ENCODE measurements at places on chromosomes 1 and 21.

GRCh38 chr21:36463991-36464390, 15.9 kb downstream of the CLDN14 start:
- no peak for DNase-seq

GRCh38 chr1:29518183-29518835, 282.0 kb downstream of the PTPRU start:
- no peak for DNase-seq

- peak; percentile 24 for DNase-seq
These were observed 138.1 kb upstream of the KIF26B start for GRCh38 chr1:245016700-245017099.

DNA sequence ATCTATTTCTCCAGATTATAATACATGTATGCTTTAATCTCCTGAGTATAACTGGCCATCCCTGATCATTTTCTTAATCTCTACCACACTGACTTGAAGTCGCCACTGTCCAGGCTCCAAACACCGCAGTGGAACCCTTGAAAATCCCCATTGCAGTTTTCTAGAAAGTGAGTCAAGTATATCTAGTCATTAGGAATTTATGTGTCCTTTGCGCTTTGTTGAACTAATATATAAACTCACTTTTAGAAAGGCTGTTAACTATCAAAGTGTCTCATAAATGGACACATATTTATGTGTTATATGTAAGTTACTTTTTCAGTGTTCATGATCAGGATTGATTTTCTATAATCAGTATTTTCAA, 211.5 kb downstream of the PATJ start:
- no peak for DNase-seq

GRCh38 chr1:164668491-164669400, 109.8 kb downstream of the PBX1 start:
- no peak for DNase-seq

DNA sequence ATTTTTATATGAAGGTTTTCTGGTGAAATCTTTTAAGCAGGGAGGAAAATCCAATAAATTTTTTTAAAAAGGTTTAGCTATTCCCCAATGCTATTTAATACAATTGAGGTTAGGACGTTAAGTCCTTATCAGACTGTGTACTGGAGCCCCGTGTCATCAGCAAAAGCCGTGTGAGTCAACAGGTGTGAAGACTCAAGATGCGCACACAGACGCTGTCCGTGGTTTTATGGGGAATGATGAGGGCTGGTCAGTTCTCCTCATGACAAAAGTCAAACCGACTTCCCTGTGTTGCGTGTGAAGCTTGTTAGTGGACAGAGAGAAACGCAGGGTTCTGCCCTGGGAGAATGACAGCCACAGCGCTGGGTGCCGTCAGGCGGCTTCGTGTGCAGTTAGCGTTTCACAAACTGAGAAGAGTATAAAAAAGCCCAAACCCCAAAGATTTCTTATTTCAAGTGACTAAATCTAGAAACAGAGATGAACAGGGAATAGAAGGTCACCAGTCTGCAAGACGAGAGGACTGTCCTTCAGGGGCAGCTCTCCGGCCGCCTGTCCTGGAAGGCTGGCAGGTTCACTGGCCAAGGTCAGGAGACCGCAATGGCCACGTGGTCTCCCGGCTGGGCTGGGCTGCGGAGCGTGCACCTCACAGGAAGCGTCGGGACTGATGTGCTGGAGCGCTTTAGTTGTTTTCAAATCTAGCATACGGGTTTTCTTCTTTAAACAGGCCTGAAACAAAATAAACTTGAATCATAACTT, 22.4 kb downstream of the PTTG1IP start:
- no peak for DNase-seq

- no peak for DNase-seq
These were observed 90.0 kb upstream of the TLR5 start for GRCh38 chr1:223233019-223233409.

GRCh38 chr1:201585093-201585483, 46.2 kb downstream of the NAV1 start:
- no peak for DNase-seq

DNA sequence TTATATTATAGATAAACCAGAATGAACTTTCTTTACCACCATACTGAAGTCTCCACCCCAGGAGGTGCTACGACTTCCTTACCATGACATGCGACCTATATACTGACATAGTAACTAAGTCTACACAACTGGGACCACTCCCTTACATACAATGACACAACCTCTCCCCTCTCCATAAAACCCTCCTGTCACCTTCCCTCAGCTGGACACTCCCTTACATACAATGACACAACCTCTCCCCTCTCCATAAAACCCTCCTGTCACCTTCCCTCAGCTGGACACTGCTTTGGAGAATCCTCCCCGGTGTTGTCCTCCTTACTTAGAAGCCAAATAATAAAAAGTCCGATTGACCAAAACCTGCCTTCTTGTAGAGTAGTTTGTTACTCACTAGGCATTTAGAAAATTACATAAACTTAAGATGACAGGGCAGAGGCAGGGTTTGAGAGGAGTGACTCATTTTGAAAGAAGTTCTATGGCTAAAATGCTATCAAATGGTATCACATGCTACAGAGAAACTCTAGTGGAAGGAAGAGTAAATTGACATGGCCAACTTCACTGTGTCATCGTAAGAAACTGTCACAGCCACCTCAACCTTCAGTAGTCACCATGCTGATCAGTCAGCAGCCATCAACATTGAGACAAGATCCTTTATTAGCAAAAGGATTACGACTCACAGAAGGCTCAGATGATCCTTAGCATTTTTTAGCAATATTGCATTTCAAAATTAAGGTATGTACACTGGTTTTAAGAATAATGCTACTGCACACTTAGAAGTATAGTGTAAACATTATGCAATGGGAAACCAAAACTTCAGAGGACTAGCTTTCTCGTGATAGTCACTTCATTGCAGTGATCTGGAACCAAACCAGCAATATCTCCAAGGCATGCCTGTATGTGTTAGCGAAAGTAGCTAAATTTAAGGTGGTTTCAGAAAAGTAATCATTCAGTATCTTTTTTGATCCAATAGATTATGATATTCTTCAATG, 56.4 kb downstream of the AHCTF1 start:
- no peak for DNase-seq

DNA sequence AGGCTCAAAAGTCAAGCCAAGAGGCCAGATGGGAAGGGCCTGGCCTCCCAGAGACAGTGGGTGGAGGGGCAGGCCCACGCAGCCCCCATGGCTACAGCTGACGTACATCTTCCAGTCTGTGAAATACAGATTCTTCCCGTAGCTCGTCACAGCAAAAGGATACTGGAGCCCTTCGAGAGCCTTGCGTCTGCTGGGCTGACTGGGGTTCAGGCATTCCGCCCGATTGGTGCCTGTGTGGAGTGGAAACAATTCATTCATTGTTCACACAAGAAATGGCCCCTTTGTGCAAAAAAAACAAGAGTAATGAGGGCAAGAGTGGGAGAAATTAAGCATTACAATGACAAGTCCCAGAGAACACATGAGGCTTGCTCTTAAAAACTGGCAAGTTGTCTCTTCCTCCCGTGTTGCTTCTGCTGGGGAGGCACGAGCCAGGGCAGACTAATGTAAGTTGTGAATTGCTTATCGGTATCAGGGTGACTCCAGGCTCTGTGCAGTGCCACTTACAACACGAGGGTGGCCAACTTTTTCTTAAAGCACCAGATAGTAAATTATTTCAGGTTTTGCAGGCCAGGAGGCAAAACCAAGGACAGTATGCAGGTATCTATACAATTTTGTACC, 85.1 kb downstream of the NID1 start:
- no peak for DNase-seq

GRCh38 chr1:12029720-12030339, 10.5 kb downstream of the MIIP start:
- no peak for DNase-seq

DNA sequence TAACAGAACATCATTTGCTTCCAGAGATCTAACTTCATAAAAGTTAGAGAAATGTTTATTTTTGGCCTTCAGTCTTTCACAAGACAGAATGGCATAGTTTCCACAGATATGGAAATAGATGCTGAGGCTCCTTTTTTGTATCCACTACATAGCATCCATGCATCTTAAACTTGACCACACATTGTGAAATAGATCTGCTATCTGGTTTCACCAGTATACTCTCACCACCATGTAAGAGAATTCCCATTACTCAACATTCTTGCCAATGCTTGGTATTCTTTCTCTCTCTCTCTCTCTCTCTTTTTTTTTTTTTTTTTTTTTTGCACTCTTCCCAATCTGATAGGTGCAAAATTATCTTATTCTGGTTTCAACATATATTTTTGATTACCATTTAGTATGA, 52.1 kb upstream of the PRMT6 start:
- no peak for DNase-seq

- no peak for DNase-seq
These were observed 8.8 kb upstream of the PPIE start for GRCh38 chr1:39729842-39730241.

DNA sequence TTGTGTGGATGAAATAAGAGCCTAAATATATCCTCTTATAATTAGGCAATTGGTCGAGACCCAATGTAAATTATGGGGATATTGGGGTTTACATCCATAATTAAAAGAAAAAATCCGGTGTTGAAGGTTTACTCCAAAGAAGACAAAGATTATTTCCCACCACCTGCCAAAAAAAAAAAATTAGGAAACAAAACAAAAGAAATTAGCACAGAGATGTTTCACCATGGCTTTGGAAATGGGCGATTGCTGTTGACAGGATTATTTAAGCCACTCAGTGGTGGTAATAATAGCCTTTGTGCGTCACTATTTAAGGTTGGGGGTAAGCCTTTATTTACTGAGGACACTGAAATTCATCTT, 585 bp upstream of the GLRX2 start:
- DNase-seq = no peak

- no peak for DNase-seq
These were observed 2.2 kb upstream of the DDOST start for GRCh38 chr1:20663365-20663764.

GRCh38 chr1:53043271-53043670, 18.7 kb upstream of the PODN start:
- no peak for DNase-seq

GRCh38 chr1:239816081-239816782, 275.5 kb upstream of the FMN2 start:
- DNase-seq = no peak

DNA sequence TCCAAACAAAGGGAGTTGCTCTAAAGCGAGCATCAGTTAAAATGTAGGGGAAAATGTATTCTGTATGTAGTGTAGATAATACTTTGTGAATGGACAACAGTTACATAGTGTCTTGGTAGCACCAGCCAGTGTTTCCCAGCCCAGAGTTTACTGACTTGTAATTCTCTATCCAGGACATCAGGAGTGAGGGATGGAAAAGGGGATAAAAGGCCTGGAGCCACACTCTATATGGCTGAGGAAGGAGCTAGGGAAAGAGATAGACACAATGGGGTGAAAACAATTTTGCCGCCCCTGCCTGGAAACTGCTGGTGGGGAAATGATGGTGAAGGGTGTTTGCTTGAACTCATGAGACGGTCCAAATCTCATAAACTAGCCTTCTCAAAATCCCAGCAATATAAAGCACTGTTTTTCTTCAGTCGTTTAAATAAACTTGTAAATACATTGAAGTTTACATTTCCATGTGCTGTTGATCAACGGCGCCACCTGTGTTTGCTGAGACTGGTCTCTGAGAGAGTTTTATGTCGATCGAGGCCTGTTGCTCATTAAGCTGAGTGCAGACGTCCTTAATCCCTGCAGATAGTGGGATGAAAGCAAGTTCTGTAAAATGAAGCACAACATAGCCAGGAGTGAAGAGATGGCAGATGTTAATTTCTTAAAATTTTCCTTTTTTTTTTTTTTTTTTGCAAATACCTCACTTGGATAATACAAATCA, 27.9 kb upstream of the AGO1 start:
- DNase-seq = peak; percentile 27

DNA sequence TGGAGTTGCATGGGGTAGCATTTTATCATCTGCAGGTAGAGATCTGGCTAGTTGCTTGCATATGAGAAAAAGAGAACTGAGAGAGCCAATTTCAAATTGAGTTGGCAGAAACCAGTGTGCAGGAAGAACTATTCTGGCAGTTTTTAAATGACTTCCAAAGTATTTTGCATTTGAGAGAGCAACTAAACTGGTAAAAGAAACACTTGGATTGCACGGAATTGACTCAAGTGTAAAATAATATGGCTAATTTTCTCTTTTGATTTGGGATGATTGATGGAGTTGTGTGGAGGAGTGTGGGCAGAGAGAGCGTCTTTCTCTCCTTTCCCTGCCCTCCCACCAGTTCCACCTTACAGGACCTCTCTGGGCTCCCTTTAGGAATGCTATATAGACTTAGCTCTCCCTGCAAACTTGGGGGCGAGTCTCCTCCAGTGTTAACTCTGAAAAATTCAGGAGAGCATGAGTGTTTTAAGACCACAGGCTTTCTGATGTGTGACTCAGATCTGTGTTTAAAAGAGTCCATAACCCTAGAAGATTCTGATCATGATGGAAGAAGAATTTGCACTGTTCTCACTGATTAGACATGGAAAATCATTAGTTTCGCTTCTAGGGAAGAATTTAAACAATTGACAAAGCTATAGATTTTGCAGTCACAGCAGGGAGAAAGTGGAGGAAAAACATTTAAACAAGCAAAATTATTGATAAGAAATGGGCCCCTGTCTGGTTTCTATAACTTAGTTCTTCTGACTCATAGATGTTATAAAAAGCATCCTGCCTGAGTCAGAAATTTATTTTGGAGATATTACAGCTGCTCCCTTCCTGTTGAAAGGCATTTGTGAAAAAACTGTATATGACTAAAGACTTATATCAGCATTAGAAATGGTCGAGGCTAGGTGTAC, 24.9 kb upstream of the CTBS start:
- DNase-seq = no peak

Measured in SHP77 treated with DMSO at 0.1 percent for 48 hours (cell line).